Daoy (cell line): ENCODE measurements at places on chromosomes 3 and 15.
A peak's percentile ranks its signal among the peaks of the same experiment; 100 is the strongest.

DNA sequence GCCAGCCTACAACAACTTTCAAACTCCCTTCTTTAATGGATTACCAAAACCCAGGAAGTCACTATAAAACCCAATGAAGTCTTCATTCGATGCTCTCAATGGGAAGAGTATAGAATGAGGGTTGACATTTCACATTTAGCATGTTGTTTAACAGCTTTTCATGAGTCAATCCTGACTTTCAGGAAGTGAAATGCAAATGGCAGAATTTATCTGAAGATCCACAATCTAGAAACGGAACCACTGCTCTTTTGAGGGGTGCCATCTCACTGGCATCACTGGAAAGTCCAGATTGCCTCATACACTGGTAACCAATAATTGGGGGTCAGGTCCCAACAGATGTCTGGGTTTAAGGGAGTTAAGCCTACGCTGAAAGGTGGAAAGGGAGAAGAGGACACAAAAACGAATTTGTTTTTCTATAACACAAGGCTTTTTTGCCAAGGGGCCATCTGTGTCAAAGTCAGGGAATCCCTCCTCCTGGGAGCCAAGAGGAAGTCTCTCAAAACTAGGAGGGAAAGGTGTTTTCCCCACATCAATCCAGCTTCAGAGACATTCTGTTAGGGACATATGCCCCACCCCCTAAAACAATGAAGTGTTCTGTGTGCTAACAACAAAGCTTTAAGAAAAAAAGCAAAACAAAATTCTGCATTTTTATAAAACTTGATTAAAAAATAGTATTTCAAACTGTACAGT, 12.0 kb upstream of the ATP1B3 start:
- no peak for DNase-seq

GRCh38 chr3:50675179-50676030, 678 bp downstream of the DOCK3 start:
- peak; percentile 60 for DNase-seq

DNA sequence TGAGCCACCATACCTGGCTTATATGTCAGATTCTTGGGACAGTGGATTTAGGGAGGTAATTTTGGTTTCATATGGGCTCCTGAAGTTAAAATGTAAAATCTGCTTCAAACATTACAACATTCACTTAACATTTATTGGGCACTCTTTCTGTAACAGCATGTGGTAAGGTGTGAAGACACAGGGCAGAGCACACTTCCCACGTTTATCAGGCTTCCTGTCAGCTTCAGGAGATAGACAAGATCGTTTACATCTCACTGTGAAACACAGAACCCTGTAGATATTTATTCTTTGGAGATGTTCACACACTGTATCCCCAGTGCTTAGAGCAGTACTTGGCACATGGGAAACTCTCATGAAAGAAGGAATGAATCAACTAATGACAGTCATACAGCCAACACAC, 426.0 kb upstream of the RARB start:
- no peak for DNase-seq

DNA sequence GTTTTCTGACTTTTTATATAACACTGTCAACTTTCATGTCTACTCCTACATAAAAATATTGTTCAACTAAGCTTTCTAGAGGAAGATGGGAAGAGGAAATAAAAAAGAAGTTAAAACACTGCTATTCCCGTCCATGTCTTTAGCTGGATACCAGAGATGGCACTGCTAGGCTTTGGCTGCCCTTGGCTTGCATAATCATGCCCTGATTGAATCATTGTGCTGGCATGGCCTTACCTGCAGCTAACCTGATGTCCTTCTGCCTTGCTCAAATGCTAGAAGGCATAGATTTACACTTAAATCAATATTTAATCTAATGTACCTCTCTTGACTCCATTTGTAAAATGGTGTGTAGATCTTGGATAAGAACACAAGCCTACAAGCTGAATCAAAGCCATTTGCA, 539.7 kb upstream of the IL12A start:
- DNase-seq = no peak

DNA sequence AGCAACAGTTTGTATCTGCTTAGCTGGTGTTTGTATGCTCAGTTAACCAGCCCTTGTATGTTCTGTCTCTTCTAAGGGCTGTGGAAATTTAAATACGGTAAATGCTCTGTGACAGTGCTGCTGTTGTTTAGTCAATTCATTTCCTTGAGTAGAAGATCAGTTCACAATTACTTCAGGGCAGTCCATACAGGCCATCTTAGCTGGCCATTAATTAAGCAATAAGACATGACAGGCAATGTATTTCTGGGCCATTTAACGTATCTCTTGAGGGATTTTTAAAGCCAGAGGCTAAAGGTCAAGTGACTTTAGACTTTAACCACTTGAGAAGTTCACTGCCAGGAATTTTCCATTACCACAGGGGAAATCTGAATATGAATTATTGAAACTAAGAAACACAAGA, 351.8 kb downstream of the ZIC1 start:
- DNase-seq = no peak

DNA sequence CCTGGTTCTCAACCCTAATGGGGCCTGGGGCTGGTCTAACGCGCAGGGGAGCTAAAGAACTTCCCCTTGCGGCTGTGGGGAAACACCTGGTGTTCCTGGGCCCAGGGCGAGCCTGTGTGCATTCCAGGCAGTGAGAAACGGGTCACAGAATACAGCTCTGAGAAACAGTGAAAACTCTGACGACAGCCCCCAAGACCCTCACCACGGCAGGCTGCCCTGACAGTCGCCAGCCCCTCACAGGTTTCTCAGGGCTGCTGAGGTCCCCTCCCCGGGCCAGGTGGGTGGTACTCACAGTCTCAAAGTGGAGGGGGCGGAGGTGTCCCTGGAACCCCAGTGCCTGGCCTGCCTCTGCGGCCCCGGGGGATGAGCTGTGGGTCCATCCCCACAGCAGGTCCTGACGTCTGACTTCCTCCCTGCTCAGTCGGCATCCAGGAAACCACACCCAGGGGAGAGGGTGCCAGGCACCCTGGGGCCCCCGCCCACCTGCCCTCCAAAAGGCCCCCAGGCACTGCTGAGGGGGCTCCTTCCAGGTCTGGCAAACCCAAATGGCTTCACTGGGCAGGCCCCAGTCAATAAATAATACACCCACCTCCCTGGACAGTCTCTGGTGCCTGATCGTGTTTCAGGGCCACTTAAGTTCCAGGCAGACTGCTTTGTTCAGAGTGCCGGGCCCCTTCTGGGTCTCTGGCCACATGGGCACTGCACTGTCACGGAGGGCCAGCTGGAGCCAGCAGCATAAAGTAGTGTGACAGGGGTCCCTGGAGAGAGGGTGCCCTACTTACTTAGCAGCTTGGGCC, 57.7 kb downstream of the IQSEC1 start:
- DNase-seq = no peak
